ENCODE measurements at places on chromosomes 4 and X.

DNA sequence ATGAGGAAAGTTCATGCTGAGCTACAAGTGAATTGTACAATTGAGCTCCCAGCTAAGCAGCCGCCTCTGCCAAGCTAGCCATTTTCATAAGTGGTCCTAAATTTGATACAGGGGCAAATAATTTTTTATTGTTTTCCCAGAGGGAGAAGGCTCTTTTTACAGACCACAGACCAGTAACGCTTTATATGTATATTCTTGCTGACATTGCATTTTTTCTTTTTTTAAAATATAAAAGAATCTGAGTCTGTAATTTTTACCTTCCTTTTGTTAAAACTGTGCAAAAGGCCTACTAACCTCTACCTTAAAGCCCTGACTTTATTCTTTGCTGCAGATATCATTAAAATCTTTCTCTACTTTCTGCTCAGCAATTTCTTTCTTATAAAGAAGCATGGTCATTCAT lies 501.2 kb upstream of the INTU start:
- DNase-seq = no peak

DNA sequence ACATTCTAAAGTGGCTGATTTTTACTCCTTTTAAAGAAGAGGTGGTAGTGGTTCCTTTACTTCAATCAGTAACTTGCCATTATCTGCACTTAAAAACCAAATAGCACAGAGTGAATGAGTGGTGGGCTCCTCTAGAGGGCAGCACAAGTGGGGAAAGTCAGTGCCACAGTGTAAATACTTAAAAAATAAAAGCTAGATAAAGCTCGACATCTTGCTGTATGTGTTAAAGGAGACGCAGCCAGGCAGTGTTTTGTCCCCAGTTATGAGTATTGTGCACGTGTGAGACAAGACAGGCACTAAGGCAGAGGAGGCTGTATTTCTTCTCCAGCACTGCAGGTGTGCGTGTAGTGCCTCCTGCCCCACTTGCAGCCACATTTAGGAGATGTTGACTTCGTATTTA lies 24.6 kb downstream of the NAP1L5 start:
- DNase-seq = no peak

- peak; percentile 55 for DNase-seq
Observed at GRCh38 chrX:24259544-24260240, 54.2 kb downstream of the SUPT20HL2 start.

DNA sequence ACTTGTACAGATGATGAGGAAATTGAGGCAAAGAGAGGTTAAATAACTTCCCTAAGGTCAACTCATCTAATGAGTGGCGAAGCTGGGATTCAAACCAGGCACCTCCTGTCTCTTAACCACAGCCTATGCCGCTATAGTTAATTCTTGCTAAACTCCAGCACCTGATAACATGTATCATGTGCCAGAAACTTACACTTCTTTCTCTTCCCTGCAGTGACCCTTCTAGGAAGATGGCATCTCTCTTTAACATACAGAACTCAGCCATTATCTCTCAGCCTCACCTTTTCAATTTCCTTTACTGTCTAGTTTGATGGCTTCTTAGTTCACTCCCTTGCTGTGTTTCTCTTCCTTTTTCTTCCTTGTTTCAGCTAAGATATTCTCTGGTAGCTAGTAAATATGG lies 2.5 kb downstream of the VBP1 start:
- no peak for DNase-seq

- no peak for DNase-seq
Observed at GRCh38 chrX:97367125-97367524, 483.4 kb downstream of the RPA4 start.

DNA sequence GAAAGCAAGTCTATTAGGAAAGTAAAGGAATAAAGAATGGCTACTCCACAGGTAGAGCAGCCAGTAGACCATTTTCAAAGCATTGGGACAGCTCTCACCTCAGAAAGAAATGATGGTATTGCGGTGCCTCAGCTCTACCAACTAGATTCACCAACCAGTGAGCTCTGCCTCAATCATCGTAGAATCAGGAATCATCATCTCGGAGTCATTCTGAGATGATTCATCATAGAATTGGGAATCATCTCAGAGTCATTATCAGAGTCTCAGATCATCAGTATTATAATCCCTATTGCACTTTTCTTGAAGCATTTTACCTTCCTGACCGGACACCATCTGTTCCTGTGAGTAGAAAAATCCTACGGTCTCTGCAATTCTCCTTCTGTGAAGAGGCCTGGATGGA lies 17.5 kb upstream of the SAT1 start:
- DNase-seq = no peak

DNA sequence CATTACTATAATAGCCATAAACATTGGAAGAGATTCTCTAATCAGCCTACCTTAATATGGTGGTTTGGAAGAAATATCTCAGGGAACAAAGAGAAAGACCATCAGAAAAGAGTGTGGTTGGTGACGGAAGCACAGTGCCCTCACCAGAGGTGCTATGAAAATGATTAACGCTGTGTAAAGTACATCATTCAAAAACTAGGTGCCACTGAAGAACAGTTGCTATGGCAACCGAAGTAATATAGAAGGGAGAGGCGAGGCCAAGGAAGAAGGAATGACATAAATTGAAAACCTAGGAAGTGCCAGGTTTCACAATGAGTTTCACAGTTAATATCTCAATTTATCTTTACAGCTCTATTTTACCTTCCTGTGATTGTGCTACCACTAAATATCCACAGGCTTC lies 57.0 kb upstream of the ARSJ start:
- DNase-seq = no peak

DNA sequence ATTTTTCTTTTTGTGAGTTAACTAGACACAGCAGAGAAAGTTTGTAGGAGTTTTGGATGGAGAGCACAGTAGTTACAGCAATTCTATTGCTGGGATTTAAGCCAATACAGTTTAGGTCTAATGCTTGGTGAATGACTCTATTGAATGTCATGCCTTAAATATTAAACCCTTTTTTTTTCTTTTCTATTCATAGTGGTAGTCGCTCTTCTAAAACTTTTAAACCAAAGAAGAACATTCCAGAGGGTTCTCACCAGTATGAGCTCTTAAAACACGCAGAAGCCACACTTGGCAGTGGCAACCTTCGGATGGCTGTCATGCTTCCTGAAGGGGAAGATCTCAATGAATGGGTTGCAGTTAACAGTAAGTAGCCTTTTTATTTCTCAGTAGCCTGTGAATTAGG lies 34.8 kb upstream of the DCK start:
- no peak for DNase-seq

GRCh38 chrX:46624090-46624786 lies 50.7 kb downstream of the CHST7 start:
- DNase-seq = no peak

DNA sequence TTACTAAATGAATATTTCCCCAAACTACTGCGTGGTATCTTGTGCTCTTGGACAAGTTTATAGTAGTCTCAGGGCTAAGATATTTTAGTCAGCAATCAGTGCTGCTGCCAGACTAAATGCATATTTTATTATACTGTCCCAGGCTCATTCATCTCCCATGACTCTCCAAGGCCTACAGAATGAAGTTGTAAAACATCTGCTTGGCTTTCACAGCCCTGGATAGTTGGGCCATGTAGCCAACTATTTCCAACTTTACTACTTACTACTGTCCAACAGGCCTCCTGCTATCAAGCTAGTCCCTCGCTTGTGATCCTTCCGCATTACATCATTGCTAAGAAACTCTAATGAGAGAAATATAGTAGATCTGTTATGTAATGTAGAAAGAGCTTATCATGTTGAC lies 31.4 kb downstream of the MAGEB16 start:
- no peak for DNase-seq

GRCh38 chrX:130857207-130857606 lies 45.8 kb downstream of the ENOX2 start:
- no peak for DNase-seq

GRCh38 chr4:145602129-145602760 lies 16.9 kb upstream of the MMAA start:
- DNase-seq = no peak

- DNase-seq = no peak
Observed at GRCh38 chr4:87030755-87031441, 96.1 kb downstream of the AFF1 start.

- DNase-seq = no peak
Observed at GRCh38 chr4:112526061-112526460, 10.1 kb upstream of the NEUROG2 start.

- DNase-seq = no peak
Observed at GRCh38 chr4:154211506-154211905, 280.1 kb downstream of the DCHS2 start.

GRCh38 chr4:38674258-38675144 lies 10.5 kb downstream of the KLF3 start:
- DNase-seq = no peak

- DNase-seq = peak; percentile 51
Observed at GRCh38 chr4:93775551-93775950, 53.0 kb upstream of the ATOH1 start.

- DNase-seq = no peak
Observed at GRCh38 chr4:29536745-29537144, 1183.4 kb upstream of the PCDH7 start.

GRCh38 chr4:185752872-185753271 lies 59.1 kb downstream of the SORBS2 start:
- DNase-seq = no peak

GRCh38 chr4:40511036-40511614 lies 118.5 kb downstream of the RBM47 start:
- no peak for DNase-seq

DNA sequence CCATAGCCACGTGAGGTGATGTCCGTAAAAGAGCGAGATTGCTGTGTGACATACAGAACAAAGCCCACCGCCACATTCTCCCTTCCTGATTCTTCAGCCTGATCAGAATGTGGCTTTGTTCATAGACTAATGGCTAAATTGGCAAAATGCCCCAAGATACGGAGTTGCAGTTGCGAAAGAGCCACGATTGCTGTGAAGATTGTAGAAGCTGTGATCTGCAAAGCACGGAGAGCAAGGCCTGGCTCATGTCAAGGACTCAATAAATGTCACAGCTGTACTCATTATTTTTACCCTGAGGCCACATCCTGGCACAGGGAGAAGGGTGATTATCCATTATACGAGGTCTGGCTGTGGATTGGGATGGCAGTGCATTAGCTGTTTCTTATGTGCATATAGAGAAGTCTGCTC lies 34.2 kb downstream of the ARSD start:
- DNase-seq = peak; percentile 25

GRCh38 chr4:156656896-156657295 lies 314.7 kb downstream of the PDGFC start:
- DNase-seq = no peak

DNA sequence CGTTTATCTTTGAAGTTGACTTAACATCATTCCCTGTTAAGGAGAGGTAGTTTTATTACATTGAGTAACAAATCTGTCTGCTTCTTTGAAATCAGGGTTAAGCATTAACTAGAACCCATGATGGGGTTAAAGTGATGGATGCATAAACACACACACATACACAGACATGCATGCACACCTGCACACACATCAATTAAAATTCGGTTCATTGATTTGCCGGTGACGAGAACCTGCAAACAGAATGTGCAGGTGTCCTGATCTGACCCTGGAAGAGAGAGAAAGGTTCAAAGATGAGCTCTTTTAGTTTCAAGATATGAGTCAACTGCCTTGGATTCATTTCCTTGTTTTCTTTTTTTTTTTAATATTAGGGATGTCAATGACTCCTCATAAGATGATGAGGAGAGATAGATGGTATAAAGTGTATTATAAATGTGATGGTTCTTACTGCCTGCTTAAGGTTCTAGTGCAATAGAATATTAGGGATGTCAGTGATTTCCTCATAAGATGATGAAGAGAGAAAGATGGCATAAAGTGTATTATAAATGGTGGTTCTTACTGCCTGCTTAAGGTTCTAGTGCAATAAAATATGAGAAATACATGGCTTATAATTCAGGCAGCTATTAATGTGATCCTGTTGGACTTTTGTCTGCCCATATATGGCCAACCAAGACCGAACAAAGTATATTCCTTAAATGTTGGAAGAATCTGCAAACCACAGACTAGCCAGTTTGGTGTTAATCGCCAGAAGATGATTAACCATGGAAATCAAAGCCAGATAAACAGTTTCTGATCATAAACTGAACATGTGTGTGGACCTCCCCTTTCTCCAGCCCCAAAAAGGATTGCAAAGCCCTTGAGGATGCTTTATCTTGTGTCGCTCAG lies 14.1 kb upstream of the CD99 start:
- DNase-seq = no peak

GRCh38 chrX:13520936-13521335 lies 48.5 kb upstream of the EGFL6 start:
- DNase-seq = no peak

- no peak for DNase-seq
Observed at GRCh38 chr4:2931512-2932301, 31.5 kb downstream of the NOP14 start.

- DNase-seq = no peak
Observed at GRCh38 chr4:181293541-181293940, 949.7 kb upstream of the TENM3 start.

- DNase-seq = no peak
Observed at GRCh38 chr4:152512483-152512882, 23.4 kb downstream of the FBXW7 start.

GRCh38 chr4:176443117-176443516 lies 123.4 kb downstream of the SPCS3 start:
- no peak for DNase-seq

GRCh38 chr4:83240379-83240875 lies 44.2 kb downstream of the COQ2 start:
- no peak for DNase-seq

DNA sequence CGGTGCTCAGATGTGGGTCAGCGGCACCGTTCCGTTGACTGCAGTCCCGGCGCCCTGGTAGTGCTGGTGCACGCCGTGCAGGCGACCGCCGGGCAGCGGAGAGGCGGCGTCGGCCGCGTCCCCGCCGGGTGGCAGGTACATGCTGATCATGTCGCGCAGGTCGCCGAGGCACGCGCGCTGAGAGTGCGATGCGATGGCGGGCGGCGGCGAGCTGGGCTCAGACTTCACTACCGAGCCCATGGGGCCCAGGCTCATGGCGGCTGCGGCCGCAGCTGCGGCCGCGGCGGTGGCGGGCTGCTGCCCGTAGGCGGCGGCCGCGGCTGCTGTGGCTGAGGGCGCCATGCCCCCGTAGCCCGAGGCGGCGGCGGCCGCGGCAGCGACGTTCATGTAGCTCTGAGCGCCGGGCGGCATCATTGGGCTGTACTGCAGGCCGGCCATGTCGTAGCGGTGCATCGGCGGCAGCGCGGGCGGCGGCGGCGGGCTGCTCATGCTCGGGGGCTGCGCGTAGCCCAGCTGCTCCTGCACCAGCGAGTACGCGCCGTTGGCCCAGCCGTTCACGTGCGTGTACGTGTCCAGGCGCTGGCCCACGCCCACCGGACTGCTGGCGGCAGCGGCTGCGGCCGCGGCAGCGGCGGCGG lies 1.0 kb downstream of the SOX3 start:
- peak; percentile 20 for DNase-seq

DNA sequence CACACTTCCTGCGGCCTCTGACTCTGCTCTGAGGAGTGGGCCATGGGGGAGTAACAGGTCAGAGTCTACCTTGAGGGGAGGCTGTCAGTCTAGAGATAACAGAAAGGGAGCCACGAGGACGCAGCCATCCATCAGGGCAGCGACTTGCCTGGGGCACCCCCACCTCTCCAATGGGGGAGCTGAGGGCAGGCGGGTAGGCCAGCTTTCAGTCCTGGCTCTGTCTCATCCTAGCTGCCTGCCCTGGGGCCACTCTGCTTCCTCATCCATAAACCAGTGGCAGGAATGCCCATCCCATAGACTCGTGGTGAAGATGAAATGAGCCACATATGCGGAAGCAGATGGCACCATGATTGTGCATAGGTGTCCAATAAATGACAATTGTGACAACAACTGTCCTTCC lies 13.2 kb downstream of the MAGED2 start:
- DNase-seq = no peak

Measured in NCI-H2227 treated with DMSO at 0.1 percent for 48 hours (cell line).